EH (cell line): ENCODE measurements at places on chromosomes 16 and 17.

DNA sequence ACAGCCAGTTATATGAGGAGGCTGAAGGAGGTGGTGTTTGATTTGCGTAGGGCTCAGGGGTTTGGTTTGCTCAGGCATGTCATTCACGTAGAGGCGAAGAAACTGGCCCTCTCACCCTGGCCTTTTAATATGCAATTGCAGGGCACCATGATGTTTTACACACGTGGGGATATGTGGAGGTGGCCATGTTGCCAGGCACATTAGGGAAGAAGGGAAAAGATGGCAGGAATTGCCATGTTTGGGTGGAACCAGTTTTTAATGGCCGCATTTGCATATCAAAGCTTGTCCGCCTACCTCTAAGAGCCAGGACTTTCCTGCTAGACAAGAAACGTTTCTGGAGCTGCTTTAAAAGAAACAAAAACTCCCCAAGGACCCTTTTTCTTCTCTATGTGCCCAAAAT lies 1483.7 kb upstream of the GOT2 start:
- no peak for DNase-seq

DNA sequence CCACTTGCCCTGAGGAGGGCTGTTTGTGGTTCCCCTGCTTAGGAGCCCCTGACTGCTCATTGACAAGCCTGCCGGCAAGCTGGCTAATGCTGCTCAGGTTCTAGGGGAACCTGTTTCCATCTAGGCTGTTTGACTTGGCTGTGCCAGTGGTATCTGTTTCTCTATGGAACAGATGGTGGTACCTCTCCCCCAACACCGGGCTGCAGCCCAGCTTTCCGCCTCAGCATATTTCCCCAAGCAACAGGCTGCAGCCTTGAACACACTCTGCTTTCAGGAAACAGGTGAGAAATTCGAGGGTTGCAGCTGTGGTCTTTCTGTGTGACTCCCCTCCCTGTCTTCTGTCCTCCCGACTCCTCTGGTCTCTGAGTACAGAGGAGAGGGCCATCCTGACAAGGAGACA lies 132.3 kb downstream of the TMEM132E start:
- no peak for DNase-seq

- peak; percentile 85 for DNase-seq
Observed at GRCh38 chr17:20226814-20227482, 217.8 kb downstream of the SPECC1 start.

DNA sequence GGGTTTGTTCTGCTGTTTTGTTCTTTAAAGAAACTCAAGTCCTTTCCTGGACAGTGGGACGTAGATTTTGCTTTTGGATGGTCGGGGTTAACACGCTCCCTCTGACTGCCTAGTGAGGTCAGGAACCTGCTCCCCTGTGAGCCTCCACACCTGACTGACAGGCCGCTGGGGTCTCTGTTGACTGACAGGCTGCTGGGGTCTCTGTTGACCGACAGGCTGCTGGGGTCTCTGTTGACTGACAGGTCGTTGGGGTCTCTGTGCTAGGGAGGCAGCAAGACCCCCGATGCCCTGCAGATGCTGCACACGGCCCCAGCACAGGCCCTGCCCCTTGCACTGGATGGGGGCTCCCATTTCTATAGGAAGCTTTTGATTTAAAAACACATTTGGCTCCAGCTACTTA lies 33.5 kb downstream of the LMF1 start:
- no peak for DNase-seq

DNA sequence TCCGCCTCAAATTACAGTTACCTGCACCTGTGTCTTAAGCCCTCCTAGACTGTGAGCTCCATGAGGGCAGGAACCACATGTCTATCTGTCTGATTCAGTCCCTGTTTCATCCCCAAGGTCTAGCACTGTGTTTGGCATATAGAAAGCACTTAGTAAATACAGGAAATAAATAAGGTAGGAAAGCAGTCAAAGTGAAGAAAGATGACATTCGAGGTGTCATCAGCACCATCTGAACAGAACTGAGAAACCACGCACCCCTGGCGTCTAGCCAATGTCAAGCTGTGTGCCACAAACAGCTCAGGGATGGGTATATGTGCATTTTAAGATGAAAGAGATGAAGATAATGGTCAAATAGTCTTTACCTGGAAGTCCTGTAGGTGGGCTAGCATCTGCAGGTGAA lies 79.6 kb upstream of the ATP2A3 start:
- DNase-seq: no peak

- DNase-seq: peak; percentile 86
Observed at GRCh38 chr17:50181591-50182560, 16.1 kb downstream of the SGCA start.

DNA sequence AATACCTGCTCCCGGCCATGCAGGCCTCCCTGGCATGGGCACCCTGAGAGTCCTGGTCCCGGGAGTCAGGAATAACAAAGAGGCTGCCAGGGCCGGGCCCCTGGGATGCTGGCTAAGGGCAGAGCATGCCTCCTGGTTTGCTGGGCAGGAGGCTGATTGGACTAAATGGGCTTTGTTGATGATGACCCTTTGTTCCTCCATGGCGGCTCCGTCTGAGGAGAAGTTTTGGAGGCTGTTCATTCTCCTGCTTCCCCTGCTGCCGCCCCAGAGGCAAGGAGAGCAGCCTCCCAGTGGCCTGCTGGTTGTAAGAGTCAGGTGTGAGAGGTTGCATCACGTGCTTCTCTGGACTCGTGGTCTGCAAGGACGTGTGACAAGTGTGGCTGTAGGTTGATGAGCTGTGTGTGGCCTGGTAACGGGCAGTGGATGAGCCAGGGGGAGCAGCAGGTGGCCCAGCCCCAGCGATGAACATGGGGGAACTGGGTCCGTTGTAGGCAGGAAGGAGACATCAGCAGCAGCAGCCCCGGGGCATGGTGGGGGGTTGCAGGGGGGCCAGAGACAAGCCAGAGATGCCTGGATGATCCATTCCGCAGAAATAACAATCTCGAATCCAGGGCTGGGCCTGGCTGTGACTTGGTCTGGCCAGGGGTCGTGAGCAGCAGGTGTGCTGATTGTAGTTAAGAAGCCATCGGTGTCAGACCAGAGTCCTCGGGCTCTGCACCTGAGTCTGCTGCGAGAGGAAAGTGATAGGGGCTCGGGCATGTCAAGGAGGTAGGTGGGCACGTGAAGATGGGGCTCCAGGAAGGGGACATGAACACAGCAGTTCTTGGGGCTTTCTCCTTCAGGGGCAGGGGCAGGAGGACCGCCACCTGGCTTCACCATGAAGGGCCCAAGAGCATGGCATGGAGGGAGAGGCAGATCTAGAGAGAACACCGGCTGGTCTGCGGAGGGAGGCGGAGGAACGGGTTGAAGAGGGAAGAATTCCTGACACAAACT lies 101.4 kb downstream of the TNFRSF13B start:
- no peak for DNase-seq
